ENCODE measurements at places on chromosomes 6 and 20. TPM values are rescaled to one million over a fixed set of nuclear protein-coding genes. Genes with fewer than 3 reads are reported as not detected.

The CDH4 gene
- 0.06 TPM for total RNA-seq

The CST7 gene
- total RNA-seq = not detected

DNA sequence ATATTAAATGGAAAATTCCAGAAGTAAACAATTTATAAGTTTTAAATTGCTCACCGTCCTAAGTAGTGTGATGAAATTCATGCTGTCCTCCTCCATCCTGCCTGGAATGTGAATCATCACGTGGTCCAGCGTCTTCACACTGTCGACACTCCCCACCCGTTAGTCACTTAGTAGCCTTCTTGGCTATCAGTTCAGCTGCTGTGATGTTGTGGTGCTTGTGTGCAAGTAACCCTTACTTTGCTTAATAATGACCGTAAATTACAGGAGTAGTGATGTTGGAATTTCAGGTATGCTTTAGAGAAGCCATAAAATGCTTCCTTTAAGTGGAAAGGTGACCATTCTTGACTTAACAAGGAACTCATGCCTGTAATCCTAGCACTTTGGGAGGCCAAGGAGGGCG lies 25.2 kb downstream of the RIOK1 start:
- no peaks in the 10 kb centered on the region for H3K27me3 ChIP-seq
- DNase-seq = no peak
- H3K36me3 ChIP-seq = peaks cover 26% of the 10 kb centered on the region

DNA sequence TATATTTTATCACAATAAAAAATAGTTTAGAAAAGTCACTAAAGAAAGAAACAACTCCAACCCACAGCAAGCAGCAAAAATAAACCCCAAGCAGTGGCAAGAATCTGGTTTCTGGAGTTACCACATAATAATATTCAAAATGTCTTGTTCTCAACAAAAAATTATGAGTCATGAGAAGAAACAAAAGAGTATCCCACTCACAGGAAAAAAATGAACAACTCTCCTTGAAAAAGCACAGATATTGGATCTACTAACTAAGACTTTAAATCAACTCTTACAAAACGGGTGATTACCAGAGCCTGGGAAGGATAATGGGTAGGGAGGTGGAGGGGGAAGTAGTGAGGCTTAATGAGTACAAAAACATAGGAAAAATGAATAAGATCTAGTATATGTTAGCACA lies 425.6 kb downstream of the PLCB1 start:
- no peak overlapping the region for H3K27ac ChIP-seq
- no peaks in the 10 kb centered on the region for H3K4me1 ChIP-seq
- no peaks in the 10 kb centered on the region for H3K36me3 ChIP-seq
- no peak for DNase-seq

DNA sequence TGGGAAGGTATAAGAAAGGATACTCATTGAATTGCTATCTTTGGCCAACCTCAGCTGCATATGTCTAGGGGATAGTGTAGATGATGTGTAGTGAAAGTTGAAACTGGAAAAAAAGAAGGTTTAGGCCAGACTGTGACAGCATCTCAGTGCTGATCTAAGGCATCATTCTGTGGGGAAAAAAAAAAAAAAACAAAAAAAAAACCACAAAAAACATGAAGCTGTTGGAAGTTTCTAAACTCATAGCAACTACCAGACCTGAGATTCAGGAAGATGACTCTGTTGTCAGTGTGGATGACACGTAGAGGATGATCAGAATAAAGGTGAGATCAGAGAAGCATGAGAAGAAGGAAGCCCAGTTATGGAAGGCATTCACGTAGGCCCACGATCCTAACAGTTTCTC lies 100.8 kb upstream of the CNKSR3 start:
- no peaks in the 10 kb centered on the region for H3K36me3 ChIP-seq
- no peak overlapping the region for H3K4me3 ChIP-seq
- DNase-seq = no peak
- no peaks in the 10 kb centered on the region for H3K27me3 ChIP-seq

- no peaks in the 10 kb centered on the region for H3K4me1 ChIP-seq
- no peak overlapping the region for H3K4me3 ChIP-seq
- H3K27me3 ChIP-seq = no peaks in the 10 kb centered on the region
Observed at GRCh38 chr6:104183816-104184435, 675.8 kb downstream of the HACE1 start.

DNA sequence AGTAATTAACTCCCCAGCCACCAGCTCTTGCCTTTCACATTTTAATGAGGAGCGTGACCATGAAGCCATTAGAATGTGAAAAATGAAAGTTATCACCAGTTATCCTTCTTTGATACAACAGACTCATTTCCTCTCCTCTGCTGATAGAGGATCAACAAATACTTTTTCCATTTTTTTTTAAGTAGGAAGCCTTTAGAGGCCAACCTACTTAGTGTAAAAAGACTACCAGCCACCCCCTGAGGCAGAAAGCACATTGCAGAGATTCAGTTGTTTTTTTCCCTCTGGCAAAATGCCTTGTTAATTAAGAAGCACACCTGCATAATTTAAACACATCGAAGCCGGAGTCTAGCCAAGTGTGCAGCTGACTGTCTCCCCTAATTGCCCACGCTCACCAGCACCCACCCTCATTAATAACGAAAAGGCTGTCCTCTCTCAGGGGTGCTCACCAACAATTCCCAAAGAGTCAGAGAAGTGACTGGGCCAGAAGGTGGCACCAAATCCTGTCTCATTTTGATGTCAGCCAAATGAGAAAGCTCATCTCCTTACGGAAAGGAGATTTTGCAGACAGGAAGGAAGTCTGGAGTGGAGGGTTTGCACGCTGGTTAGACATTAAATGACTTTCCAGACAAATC lies 60.9 kb upstream of the MC3R start:
- peak; percentile 57 for DNase-seq
- H3K4me3 ChIP-seq = no peak overlapping the region
- H3K36me3 ChIP-seq = no peaks in the 10 kb centered on the region
- no peak overlapping the region for H3K27ac ChIP-seq
- peaks cover 17% of the 10 kb centered on the region for H3K27me3 ChIP-seq
- no peaks in the 10 kb centered on the region for H3K4me1 ChIP-seq

GRCh38 chr20:63898882-63899558 lies 4.1 kb downstream of the DNAJC5 start:
- peaks cover 20% of the 10 kb centered on the region for H3K4me1 ChIP-seq
- H3K4me3 ChIP-seq = no peak overlapping the region
- DNase-seq = no peak
- H3K27me3 ChIP-seq = no peaks in the 10 kb centered on the region

- H3K4me1 ChIP-seq = no peaks in the 10 kb centered on the region
- peaks cover 17% of the 10 kb centered on the region for H3K27me3 ChIP-seq
- no peak overlapping the region for H3K4me3 ChIP-seq
- H3K27ac ChIP-seq = no peak overlapping the region
Observed at GRCh38 chr6:168368066-168368820, 48.7 kb upstream of the DACT2 start.

DNA sequence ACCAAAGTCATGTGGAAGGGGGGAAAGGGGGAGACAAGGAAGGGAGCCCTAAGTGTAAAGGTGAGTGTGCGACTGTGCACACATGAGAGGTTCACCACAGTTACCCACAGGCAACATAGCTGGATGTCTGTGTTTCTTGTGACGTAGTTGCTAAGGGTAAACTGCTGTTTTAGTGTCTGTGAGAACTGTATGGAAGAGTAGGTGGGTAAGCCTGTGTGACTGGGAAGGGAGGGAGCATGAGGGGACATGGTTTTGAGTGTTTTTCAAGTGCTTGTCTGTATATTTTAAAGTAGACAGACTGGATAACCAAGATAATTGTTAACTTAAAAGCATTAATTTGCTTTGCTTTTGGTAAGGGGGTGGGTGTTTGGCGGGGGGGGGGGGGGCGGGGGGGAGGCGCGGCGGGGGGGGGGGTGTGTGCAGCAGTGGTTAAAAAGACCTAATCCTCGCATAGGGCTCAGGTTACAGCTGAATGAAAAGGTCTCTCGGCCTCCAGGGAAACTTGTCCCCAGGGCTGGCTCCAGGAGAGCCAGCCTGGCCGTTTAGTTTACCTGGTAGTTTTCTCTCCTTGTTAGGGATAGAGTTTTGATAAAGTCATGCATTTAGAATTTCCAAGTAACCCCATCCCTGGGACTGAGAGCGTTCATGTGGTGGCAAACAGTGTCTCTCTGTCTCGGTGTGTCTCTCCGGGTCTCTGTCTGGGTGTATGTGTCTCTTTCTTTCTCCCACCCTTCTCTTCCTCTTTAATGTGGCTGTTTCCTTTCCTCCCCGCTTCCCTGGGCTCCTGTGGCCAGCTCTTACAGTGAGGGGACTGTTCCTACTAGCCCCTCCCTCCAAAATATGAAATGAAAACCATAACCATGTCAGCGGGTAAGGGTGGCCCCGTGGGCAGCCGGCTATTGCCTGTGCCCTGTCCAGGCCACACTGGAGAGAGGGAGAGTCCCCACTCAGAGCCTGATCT lies 3.4 kb downstream of the SCUBE3 start:
- DNase-seq = peak; percentile 57
- no peaks in the 10 kb centered on the region for H3K36me3 ChIP-seq
- H3K4me3 ChIP-seq = 0 out of 2 replicates have a peak overlapping the region, but pooled peaks have one; percentile 7

DNA sequence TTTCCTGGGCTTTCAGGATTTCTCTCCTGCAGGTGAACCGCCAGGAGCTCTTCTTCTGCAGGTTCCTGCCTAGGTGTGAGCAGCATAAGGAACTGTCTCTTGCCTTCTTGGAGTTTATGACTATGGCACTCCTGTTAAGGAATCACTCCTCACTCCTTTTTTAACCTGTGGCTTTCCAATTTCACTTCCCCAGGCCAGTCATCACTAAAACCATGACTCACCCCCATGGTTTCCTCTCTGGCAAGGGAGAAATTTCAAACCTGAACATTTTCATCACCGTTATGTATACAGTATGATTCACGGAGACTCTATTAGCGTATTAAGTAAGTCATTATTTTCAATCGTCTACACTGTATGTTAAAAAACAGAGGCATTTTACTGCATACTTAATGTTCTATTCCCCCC lies 78.2 kb upstream of the ARID1B start:
- H3K27ac ChIP-seq = no peak overlapping the region
- H3K36me3 ChIP-seq = no peaks in the 10 kb centered on the region
- H3K27me3 ChIP-seq = no peaks in the 10 kb centered on the region
- H3K4me3 ChIP-seq = no peak overlapping the region
- H3K4me1 ChIP-seq = peaks cover 8% of the 10 kb centered on the region

DNA sequence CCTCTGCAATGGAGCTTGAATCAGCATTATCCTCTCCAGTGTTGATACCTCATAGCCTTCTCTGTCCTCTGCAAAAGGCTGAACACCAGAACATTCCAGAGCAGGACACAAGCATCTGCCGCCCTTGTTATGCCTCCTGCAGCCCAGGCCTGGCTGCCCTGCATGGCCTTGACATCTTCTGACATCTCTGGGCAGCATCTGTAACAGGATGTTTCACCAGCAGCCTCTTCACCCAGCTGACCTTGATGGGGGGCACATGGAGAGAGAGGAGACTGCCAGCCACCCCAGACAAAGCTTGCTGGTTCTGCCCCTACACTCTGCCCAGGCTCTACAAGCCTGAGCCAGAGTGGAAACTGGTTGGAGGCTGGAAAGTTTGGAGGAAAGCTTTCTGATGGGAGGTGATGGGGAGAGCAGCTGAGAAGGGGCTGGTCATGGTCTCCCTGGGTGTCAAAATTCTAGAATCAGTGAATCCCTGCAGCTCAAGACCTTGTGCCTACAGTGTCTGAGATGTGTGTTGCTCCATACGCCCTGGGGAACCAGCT lies 145.1 kb downstream of the MRPL14 start:
- H3K27me3 ChIP-seq = no peaks in the 10 kb centered on the region
- no peak for DNase-seq

- no peaks in the 10 kb centered on the region for H3K36me3 ChIP-seq
- peak; percentile 95 for DNase-seq
- peak overlapping the region; percentile 52 for H3K4me3 ChIP-seq
- peaks cover 25% of the 10 kb centered on the region for H3K4me1 ChIP-seq
- no peaks in the 10 kb centered on the region for H3K27me3 ChIP-seq
Observed at GRCh38 chr20:37396416-37397075, 50.6 kb downstream of the SRC start.

- no peaks in the 10 kb centered on the region for H3K36me3 ChIP-seq
- H3K27ac ChIP-seq = peak overlapping the region; percentile 96
- H3K4me3 ChIP-seq = peak overlapping the region; percentile 89
- H3K4me1 ChIP-seq = peaks cover 11% of the 10 kb centered on the region
Observed at GRCh38 chr20:3820901-3821727, 767 bp downstream of the AP5S1 start.

DNA sequence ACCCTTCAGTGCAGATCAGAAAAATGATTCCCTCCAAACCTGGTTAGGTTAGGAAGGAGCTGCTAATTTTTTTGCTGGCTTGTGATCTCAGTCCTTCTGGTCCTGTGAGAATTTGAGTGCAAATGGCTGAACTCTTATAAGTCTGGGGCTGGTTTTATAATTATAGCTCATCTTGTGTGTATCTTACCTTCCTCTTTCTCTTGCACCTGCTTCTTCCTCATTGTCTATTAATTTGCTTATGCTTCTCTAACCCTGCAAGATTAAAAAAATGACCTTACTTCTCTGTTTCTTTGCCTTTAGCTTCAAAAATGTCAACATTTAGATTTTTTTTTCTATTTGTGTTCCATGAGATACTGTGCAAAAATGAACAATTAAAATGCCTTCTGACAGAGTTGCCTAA lies 576.2 kb downstream of the DHX35 start:
- no peaks in the 10 kb centered on the region for H3K36me3 ChIP-seq
- DNase-seq = no peak
- H3K4me3 ChIP-seq = no peak overlapping the region

- no peaks in the 10 kb centered on the region for H3K27me3 ChIP-seq
- no peak overlapping the region for H3K4me3 ChIP-seq
- no peak for DNase-seq
- peaks cover 8% of the 10 kb centered on the region for H3K4me1 ChIP-seq
- H3K27ac ChIP-seq = no peak overlapping the region
Observed at GRCh38 chr6:129248946-129249345, 366.0 kb downstream of the LAMA2 start.

- H3K4me3 ChIP-seq = no peak overlapping the region
- no peaks in the 10 kb centered on the region for H3K36me3 ChIP-seq
- no peaks in the 10 kb centered on the region for H3K27me3 ChIP-seq
- DNase-seq = peak; percentile 24
- H3K27ac ChIP-seq = no peak overlapping the region
Observed at GRCh38 chr6:19587238-19587942, 249.8 kb upstream of the ID4 start.

DNA sequence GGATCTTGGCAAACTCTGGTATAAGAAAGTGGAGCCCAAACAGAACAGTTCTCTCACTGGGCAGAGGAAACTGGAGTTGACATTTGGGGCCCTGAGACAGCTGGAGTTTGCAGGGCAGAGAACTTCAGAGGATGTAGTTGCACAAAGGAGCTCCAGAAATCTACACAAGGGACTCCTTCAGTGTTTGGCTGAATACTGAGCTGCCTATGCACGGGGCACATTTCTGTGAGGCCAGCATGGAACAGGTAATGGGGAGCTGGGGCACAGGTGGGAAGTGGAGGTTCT lies 169.3 kb downstream of the ANKRD60 start:
- H3K27me3 ChIP-seq = no peaks in the 10 kb centered on the region
- peaks cover 14% of the 10 kb centered on the region for H3K4me1 ChIP-seq
- H3K27ac ChIP-seq = no peak overlapping the region
- no peak for DNase-seq
- no peak overlapping the region for H3K4me3 ChIP-seq

GRCh38 chr20:46099491-46100287 lies 9.9 kb upstream of the NCOA5 start:
- H3K4me1 ChIP-seq = no peaks in the 10 kb centered on the region

Data from SJCRH30 (cell line).